CD8-positive, alpha-beta memory T cell (primary cell): ENCODE measurements at places on chromosomes 4 and X. TPM values are rescaled to one million over a fixed set of nuclear protein-coding genes. Genes with fewer than 3 reads are reported as not detected.
A peak's percentile ranks its signal among the peaks of the same experiment; 100 is the strongest.

- DNase-seq, result no peak
Measured at GRCh38 chr4:126475730-126476129, 1157.0 kb upstream of the INTU start.

GRCh38 chrX:41142130-41142910 is 57.1 kb downstream of the USP9X start:
- DNase-seq, result no peak

GRCh38 chr4:152509595-152510225 is 26.2 kb downstream of the FBXW7 start:
- DNase-seq, result no peak

- no peak for DNase-seq
Measured at GRCh38 chrX:39935411-39936064, 162.2 kb downstream of the BCOR start.

GRCh38 chr4:33054656-33055196 is 2334.6 kb downstream of the PCDH7 start:
- no peak for DNase-seq

DNA sequence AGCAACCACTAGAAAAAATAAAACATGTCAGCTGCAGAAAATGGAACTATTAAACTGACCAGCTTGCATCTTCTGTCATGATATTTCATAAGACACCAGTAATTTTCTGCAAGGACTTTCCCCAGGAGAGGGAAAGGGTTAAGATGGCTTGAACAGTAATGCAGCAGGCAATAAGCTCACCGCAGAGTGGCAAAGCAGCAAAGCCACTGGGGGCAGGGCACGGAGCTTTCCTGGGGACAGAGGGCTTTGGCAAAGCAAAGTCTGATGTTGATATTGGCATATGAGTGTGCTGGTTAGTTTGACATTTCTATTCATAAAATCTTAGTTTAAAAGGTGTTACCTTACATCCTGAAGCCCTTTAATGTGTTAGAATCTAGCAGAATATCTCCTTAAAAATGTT is 55.1 kb upstream of the NAP1L5 start:
- DNase-seq, result no peak

DNA sequence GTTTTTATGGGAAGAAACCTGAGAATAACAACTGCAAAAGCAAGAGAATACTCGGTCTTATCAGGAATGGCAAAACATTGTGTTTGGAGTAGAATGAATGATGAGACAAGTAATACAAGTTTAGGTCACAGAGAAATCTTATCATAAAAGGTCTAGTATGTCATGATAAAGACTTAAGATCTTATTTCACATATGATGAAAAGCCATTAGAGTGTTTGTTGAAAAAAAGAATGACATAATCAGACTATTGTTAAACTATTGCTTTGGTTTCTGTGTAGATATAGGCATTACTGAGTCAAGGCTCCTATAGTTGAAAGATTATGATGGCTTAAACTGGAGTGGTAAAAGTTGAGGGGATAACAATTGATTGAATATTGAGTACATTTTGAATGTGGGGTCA is 603.6 kb downstream of the CCSER1 start:
- no peak for DNase-seq

GRCh38 chrX:22278375-22278774 is 5.7 kb downstream of the CBLL2 start:
- no peak for DNase-seq

GRCh38 chrX:6793000-6793399 is 258.1 kb upstream of the VCX3A start:
- no peak for DNase-seq

GRCh38 chr4:185352202-185352601 is 43.5 kb downstream of the LRP2BP start:
- no peak for DNase-seq

DNA sequence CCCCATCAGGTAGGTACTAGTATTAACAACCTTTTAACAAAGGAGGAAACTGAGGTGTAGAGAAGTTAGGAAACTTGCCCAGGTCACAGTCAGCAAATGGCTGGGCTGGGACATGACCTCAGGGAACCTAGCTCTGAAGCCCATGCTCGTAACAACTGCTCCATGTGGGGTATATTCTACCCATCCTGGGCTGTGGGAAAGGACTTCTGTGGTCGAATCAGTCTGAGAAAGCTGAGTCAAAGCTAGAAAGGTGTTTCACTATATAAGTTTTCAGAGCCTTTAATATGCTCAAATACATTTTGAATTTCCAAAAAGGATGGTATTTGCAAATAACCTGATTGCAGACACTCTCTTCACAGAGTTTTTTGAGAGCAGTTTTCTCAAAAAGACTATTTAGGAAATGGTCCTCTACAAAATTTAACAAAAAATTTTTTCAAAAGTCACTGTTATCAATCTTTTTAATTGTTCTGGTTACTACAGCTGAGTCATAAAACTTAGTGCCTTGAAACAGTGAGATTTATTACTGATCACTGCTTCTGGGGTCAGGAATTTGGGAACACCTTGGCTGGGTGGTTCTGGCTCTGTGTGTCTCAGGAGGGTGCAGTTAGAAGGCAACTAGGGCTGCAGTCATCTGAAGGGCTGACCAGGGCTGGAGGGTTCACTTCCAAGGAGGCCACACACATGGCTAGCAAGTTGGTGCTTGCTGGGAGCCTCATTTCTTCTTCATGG is 53.6 kb downstream of the NSG1 start:
- no peak for DNase-seq

DNA sequence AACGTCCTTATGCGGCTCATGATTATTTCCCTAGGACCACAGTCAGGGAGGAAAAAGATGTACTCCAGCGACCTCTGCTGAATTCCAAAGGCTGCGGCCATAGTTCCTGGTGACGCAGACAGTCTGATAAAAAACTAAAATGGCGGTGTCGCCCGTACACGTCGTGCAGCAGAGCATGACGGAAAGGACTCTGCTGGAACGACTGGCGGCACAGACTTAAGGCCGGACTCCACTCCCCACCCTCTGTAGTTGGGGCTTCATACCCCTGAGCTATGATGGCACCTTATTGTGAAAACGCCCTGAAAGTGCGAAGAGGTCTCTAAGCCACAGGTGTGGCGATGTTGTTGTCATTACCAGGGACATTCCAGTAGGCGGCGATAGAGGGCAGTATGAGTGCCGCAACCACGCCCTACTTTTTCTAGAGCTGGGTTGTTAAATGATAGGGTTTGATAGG is 90.0 kb upstream of the EDA2R start:
- peak; percentile 60 for DNase-seq

DNA sequence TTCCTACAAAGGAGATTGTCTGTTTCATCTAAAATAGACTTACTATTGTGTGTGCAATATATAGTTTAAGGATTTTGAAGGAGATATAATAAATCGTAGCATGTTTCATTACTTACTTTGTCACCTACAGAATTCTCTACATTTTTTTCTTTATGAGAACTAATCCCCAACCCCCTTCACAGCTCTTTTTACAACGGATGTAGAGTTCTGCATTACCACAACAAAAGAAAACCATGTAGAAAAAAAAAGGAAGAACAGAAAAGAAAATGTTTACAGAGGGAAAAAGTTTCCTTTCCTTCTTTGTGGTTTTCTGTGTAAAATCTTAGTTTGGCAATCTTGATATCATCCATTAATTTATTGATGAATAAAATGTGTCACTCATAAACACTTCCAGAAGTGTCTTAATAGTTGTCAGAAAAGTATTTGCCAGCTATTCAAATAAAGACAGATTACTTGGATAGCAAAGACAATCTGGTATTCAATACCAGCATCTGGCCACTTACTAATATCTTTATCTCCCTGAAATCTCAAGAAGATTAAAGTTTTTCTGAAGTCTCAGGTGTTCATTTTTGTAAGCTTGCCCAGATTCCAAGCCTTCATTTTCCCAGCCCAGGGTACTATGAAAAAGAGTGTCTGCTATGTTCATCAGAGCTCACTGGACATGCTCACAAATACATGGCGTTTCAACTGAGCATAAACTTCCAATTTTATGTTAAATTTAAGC is 806.8 kb downstream of the PCDH19 start:
- no peak for DNase-seq

DNA sequence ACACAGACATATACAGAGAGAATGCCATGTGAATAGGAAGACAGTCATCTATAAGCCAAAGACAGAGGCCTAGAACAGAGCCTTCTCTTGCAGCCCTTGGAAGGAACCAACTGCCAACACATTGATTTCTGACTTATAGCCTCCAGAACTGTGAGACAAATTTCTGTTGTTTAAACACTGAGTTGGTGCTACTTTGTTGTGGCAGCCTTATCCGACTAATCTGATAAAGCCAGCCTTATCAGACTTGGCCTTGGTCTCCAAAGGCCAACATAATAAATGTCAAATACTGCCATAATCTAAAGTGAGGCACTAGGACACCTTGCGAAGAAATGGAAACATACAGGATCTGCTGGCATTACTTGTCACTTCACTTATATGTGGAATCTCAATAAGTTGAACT is 24.3 kb upstream of the PRDX4 start:
- DNase-seq, result no peak

DNA sequence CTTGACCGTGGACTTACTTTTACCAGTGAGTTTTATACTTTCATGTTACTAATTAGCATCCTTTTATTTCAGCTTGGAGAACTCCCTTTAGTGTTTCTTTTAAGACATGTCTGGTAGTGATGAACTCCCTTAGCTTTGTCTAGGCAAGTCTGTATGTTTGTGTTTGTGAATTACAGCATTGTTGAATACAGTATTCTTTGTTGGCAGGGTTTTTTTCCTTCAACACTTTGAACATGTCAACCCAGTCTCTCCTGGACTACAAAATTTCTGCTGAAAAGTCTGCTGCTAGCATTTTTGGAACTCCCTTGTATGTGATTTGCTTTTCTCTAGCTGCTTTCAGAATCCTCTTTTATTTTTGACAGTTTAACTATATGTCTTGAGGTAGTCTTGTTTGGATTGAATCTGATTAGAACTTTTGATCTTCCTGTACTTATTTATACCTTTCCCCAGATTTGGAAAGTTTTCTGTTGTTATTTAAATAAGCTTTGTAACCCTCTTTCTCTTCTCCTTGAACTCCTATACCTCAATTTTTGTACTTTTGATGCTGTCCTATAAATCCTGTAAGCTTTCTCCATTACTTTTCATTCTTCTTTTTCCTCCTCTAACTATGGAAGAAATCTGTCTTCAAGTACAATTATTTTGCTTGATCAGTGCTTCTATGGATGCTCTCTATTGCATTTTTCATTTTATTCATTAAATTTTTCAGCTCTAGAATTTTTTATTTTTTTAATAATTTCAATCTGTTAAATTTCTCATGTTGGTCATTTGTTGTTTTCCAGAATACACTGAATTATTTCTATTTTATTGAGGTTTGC is 14.1 kb downstream of the PAPSS1 start:
- DNase-seq, result no peak

GRCh38 chr4:21960793-21961192 is 12.2 kb upstream of the KCNIP4 start:
- DNase-seq, result no peak

- peak; percentile 31 for DNase-seq
Measured at GRCh38 chr4:36399762-36400353, 118.4 kb downstream of the DTHD1 start.

DNA sequence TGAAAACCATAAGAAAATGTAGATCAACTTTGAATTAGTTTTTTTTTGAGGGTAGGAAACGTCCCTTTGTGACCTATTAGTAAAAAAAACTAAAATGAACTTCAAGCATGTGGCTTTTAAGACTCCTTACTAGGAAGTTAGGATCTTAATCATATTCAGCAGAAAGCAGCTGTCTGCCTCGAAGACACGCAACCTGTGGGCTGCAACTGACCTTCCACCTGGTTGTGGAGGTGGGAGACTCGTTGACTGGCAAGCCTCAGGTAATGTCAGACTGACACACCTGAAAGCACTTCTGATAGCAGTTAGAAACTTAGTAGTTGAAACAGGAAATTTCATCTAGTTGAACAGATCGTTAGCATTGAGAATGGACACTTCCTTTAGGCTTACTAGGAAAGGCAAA is 37.4 kb downstream of the CCNG2 start:
- DNase-seq, result no peak

DNA sequence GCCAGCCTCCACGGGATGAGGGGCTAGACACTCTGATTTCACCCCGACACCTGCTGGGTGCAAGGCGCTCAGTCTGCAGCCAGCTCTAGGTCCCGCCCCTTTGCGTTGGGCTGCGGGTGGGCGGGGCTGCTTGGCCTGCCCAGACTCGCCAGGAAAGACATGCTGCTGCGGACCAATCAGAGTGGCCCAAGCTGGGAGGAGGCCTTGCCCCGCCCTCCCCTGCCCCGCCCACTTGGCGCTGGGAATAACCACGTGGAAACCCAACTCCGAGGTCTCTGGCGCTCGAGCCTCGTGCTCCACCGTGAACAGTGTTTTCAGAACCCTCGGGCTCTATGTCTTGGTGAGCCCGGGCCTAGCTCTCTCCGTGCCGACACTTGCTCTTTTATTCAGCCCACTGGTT is 5.3 kb upstream of the VMA21 start:
- DNase-seq, result no peak

DNA sequence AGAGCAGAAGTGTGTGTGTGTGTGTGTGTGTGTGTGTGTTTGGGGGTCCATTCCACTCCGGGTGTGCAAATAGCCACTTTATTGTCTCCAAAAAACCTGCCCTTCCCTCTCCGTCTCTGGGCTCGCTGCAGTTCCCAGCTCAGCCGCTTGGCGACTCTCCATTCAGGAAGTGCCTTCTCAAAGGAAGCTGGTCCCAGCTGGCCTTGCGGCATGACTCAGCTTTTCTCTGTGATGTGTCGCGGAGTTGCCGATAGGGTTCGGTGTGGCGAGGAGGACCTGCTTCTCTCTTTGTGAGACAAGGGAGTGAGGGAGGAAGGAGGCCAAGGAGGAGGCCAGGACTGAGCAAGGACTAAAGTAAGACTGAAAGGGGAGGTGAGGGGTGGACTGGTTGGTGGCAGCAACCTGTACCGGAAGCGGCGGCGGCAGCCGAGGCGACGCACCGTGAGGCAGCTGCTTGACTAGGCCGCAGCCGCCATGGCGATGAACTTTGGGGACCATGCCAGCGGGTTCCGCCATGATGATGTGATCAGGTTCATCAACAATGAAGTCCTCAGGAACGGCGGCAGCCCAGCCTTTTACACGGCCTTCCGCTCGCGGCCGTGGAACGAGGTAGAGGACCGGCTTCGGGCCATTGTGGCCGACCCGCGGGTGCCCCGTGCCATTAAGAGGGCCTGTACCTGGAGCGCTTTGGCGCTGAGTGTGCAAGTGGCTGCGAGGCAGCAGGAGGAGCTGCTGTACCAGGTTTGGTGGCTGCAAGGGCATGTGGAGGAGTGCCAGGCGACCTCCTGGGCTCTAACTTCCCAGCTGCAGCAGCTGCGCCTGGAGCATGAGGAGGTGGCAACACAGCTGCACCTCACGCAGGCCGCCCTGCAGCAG is at the start of gene TEX13C:
TEX13C (plus strand) TSS at position 226 of the 876 bp plus-strand sequence; CDS start at position 475, 249 bp downstream.
- DNase-seq, result no peak

The SLITRK4 gene
- total RNA-seq, result not detected

The ERCC6L gene
- 9.7 TPM for total RNA-seq

The CABS1 gene
- total RNA-seq, result not detected

The GAGE12E gene
- total RNA-seq, result not detected

The PCDH10 gene
- total RNA-seq, result not detected

The TLR2 gene
- total RNA-seq, result 0.53 TPM

The SSX3 gene
- not detected for total RNA-seq

The RBMXL3 gene
- not detected for total RNA-seq

The NKX3-2 gene
- not detected for total RNA-seq

The CXCL1 gene
- total RNA-seq, result not detected

The MUC7 gene
- total RNA-seq, result not detected

The XAGE1A gene
- not detected for total RNA-seq
